ENCODE measurements at places on chromosomes 12 and 14.
A peak's percentile ranks its signal among the peaks of the same experiment; 100 is the strongest.

GRCh38 chr14:78182722-78183121, 12.5 kb downstream of the NRXN3 start:
- no peak for DNase-seq

DNA sequence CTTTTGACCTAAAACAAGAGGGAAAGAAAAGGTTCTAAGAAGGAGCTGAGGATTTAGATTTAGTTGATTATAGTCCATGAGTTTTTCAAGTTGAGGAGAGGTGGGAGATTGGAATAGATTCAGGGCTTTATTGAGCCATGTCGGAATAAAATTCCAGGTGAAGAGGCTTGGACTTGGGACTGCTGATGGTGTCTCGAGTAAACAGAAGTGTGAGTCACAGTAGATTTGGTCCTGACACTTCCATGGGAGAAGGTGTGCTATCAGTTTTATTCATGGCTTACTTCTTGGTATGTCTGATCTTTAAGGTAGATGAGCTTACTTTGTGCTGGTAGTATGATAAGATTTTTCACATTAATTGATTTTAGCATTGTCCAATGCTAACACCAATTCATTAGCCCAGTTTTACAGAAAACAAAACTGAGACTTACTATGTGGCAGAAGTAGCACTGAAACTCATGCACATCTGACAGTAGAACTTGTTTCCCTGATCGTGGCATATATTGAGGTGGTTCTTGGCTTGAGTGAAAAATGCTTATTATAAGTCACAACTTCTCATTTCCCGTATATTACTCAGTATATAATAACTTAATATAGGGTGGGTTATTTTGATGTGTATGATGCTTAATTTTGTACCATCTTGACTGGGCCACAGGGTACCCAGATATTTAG, 172.4 kb upstream of the IGF1 start:
- DNase-seq, result no peak

DNA sequence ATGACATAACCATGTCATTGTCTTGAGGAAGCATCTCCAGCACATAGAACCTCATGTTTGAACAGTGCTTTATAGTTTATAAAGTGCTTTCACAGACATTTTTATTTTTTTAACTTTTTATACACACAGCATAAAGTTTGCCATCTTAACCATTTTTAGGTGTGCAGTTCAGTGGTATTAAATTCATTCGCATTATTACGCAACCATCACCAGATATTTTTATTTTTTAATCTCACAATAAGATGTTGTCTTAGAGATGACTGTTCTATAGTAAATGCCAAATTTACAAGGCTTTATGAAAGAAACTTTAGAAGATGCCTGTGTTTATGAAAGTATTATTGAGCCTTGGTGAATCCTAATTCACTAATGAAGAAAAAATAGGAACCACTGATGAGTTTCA, 19.9 kb downstream of the CYP46A1 start:
- no peak for DNase-seq

DNA sequence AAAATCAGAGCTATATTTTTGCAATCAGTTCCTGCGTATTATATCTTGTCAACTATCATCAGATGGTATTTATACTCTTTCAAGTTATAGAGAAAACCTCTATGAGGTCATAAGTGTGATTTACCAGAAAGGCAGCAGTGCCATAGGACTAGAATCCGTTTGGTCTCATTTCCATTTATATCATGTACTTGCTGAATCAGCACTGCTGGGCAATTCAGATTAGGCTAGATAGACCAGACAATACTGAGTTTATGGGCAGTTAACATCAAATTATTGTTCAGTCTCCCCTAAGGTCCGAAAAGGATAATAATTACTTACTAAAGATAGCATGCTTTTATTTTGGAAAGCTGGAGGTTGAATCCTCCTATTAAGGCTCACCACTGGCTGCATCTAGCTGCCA, 6.8 kb upstream of the KERA start:
- no peak for DNase-seq

GRCh38 chr12:1915082-1915968, 3.1 kb downstream of the CACNA2D4 start:
- peak; percentile 45 for DNase-seq

- DNase-seq, result no peak
Measured at GRCh38 chr14:49381778-49382177, 204.4 kb downstream of the RPS29 start.

- no peak for DNase-seq
Measured at GRCh38 chr14:19743256-19743655, at the start of gene OR4Q3. TSS of gene OR4Q3 (plus strand) at chr14:19743571.

- no peak for DNase-seq
Measured at GRCh38 chr14:98853063-98853729, 418.8 kb downstream of the BCL11B start.

- no peak for DNase-seq
Measured at GRCh38 chr12:112755507-112755906, 36.0 kb upstream of the RPH3A start.

DNA sequence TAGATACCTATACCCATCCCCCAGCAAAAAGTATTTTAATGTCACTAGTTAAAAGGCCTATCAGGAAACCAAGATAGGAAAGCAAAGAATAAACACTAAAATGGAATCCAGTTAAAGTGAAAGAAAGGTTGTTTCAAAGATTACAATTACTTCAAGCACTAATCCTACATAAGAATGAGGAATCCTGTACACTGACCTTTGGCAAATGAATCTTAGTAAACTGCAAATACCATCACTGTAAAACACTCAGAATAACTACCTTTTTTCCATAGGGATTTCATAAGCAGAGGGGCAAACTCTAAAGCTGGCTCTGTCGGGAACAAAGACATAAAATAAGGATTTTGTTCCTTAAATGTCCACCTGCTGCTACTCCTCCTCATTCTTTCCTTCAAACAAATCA, 25.9 kb downstream of the CEP83 start:
- DNase-seq, result no peak

- DNase-seq, result no peak
Measured at GRCh38 chr12:106220536-106220935, 27.3 kb downstream of the CKAP4 start.

DNA sequence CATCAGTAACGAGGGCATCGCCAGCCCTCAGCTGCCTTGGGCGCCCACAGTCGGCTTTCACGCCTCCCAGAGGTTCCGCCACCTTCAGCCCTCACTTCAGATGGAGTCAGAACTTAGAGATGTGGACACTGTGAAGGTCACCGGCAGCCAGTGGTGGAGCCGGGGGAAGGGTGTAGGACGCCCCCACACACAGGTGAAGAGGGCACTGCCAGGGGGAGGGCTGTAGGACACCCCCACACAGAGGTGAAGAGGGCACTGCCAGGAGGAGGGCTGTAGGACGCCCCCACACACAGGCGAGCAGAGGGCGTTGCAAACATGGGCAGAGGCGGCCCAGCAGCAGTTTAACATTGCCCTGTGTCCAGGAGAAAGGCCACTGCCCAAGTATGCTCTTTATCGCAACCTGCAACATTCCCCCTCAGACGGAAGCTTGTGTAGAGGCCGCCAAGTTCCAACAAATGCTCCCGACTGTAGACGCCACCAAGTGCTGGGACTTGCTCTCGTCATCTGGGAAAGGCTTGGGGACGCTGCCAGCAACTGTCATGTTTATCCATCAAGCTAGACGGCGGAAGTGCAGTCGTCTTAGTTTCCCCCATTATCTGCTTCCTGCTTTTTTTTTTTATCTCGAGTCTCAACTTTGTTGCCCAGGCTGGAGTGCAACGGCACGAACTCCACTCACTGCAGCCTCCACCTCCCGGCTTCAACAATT, 4.9 kb upstream of the ANKLE2 start:
- no peak for DNase-seq

GRCh38 chr12:65779091-65779642, 45.1 kb upstream of the HMGA2 start:
- no peak for DNase-seq

DNA sequence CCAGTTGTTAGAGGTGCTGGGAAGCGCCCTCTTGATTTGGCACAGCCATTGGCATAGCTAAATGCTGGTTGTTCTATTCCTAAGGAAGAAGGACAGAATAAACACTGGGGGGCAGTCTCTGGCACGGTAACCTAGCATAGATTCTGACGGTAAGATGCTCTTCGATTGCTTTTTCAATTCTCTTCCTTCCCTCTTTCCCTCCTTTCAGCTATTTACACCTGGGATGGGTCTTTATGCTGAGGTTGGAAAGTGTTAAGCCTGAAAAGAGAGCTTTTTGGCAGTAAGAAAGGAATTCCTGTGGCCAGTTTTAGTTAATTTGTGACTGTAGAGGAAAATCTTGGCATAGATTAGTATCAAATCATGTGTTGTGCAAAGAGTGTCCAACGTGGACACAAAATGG, 162.8 kb downstream of the SNAPC1 start:
- no peak for DNase-seq

- no peak for DNase-seq
Measured at GRCh38 chr14:98144964-98145363, 1127.0 kb downstream of the BCL11B start.

DNA sequence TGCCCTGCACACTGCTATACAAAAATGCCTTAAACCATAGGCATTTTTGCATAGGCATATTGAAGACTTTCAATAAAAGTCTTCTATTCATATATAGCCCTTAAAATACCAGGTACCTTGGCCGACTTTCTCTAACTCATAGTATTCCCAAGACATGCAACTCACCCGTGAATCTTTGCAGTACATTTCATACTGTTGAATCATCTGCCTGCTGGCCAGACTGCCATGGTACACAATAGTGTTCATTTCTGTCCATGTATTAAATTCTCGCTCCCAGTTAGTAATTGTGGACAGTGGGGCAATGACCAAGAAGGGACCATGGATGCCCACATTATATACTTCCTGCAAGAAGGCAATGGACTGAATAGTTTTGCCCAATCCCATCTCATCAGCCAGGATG, 24.3 kb upstream of the SUPT16H start:
- DNase-seq, result no peak

DNA sequence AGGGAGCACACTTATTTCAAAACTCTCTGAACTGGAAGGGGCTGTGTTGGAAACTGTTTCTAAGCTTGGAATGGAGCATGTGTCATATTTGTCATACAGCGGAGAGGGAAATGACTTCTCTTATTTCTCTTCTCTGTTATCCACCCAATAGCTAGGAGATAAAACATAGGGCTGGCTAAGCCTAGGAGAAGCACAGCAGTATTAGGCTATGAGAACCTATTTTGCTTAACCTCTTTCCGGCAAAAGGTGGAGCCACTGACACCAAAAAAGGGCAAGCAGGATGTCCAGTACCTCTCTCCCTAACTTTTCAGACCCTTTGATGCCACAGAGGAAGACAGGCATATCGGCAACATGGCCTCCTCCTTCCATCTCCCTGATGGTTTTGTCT, 148.3 kb downstream of the CRADD start:
- no peak for DNase-seq

- no peak for DNase-seq
Measured at GRCh38 chr12:103731539-103731938, 109.5 kb downstream of the NT5DC3 start.
